ENCODE measurements at places on chromosomes 2 and 18.

DNA sequence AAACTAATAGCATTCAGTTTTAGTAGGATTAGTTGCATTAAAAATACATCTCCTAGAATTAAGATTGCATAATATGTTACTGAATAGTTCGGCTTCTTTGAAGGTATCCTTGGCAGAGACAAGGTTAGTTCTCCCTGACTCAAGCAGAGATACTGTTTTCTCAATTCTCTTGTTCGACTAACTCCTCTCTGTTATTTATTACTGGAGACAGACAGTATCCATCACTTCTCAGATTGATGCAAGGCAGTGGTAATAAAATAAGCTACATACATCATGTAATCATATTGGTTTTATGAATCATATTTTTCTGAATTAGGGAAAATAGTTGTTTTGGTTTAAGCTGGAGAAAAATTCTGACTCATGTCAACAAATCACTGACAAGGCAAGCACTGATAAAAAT is 134.8 kb downstream of the SLC8A1 start:
- DNase-seq = no peak

GRCh38 chr18:2822213-2822921 is 24.4 kb upstream of the EMILIN2 start:
- no peak for DNase-seq

GRCh38 chr2:13481201-13481600 is 764.5 kb downstream of the TRIB2 start:
- no peak for DNase-seq

- DNase-seq = no peak
These were observed 51.4 kb downstream of the BCL2 start for GRCh38 chr18:63267975-63268721.

DNA sequence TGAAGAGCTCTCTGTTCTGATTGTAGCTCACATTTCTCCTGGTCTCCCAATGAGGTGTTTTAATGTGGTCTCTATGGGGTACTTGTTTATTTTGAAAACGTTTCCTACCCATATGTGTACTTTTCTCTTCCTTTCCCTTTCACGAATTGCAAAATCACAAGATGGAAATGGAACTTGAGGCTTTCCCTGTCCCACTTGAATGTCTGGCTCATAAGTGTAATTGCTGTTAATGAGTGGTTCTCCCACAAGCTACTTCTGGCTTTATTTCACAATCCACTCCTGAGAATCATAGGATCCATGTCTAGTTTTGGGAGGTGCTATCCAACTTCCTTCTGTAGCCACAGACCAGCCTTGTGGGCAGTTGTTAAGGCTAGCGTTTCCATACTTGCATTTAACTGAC is 81.1 kb upstream of the CAVIN2 start:
- no peak for DNase-seq

DNA sequence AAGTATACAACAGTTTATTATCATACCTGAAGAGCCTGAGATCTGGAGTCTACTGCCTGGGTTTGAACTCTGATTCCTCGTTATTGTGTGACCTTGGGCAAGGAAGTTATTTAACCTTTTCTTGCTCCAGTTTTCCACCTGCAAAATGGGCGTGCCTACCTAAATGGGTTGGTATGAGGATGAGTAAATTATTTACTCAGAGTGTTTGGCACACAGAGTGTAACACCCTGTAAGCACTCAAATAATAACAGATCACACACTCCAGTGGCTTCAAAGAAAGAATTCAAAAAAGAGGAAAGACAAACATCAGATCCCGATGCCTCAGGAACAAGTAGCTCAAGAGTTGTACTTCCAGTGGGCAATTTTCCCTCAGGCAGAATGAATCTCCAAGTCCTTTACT is 2.4 kb downstream of the SRD5A2 start:
- DNase-seq = no peak

GRCh38 chr18:35424356-35424755 is 47.2 kb upstream of the ZNF396 start:
- DNase-seq = no peak

DNA sequence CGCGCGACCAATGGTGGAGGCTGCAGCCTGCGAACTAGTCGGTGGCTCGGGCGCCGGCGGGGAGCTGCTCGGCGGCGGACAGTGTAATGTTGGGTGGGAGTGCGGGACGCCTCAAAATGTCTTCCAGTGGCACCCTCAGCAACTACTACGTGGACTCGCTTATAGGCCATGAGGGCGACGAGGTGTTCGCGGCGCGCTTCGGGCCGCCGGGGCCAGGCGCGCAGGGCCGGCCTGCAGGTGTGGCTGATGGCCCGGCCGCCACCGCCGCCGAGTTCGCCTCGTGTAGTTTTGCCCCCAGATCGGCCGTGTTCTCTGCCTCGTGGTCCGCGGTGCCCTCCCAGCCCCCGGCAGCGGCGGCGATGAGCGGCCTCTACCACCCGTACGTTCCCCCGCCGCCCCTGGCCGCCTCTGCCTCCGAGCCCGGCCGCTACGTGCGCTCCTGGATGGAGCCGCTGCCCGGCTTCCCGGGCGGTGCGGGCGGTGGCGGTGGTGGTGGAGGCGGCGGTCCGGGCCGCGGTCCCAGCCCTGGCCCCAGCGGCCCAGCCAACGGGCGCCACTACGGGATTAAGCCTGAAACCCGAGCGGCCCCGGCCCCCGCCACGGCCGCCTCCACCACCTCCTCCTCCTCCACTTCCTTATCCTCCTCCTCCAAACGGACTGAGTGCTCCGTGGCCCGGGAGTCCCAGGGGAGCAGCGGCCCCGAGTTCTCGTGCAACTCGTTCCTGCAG is at the start of gene HOXD9:
Gene HOXD9, plus strand, starts transcription at position 37 of the 728 bp plus-strand sequence. Its CDS starts 50 bp downstream, at position 87.
- no peak for DNase-seq

DNA sequence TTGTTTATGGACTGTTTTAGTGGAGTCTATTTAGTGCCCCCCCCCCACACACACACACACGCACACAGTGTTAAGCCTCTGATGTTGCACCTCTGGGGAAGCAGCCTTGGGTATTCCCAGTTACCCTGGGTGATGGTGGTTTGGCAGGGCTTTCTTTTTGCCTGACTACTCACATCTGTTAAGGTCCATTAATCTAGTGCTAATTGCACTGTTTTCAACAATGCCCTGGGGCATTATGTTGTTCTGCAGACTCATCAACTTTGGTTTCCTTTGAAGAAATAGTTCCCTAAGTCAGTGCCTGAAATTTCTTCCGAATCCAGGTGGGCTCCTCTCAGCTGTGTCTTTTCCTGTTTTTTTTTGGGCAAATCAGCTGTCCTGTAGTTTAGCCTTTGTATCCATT is 34.7 kb downstream of the SPOPL start:
- no peak for DNase-seq
